ENCODE measurements at places on chromosomes 2 and 18.
A peak's percentile ranks its signal among the peaks of the same experiment; 100 is the strongest.

GRCh38 chr18:10397004-10397403 is 57.4 kb upstream of the APCDD1 start:
- no peak for DNase-seq

- no peak for DNase-seq
These were observed 146.6 kb downstream of the GALNT3 start for GRCh38 chr2:165647409-165647808.

DNA sequence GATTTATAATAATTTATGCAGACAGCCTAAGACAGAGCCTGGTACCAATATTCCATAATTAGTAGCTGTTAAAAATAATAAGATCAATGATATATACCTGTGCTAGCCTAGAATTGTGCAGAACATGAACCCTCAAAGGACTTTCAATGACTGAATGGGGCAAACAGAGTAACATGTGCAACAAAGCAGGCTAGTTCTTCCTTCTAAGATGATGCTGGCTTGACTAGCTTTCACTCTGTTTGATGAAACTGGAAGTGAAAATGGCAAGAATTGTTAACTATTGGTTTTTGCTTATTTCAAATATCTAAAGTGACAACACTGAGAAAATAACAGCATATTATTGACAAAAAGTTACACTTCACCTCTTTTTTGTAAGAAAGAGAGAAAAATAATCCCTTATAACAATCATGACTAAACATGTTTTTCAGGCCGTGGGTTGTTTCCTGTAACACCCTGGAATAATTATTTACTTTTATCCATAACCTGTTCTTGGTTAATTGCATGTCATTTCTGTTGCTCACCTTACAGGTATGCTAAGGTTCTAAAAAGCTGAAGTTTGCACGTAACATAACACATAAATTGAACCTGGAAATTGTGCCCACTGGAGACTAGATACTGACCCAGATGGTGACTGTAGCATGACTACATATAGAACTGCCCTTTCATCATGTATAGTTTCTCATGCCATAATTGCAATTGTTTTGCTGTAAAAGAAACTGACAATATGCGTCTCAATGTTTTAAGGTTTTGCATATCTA is 108.7 kb downstream of the C18orf54 start:
- DNase-seq, result no peak

DNA sequence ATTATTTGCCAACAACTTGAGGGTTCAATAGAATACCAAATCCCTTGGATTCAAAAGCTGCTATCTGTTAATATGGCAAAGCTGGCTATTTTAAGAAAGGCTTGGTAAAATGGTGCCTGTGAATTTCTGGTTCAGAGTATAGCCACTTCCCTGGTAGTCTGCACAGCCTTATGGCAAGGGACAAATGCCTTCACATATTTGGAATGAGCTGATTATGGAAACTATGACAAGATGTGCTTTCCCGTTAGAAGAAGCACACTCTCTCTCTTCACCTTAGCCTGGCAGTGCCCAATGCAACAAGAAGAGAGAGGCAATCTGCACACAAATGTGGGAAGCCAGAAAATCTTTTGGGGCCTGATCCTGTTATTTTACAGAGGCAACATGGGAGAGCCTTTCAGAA is 47.5 kb upstream of the MAP3K20 start:
- DNase-seq, result no peak

DNA sequence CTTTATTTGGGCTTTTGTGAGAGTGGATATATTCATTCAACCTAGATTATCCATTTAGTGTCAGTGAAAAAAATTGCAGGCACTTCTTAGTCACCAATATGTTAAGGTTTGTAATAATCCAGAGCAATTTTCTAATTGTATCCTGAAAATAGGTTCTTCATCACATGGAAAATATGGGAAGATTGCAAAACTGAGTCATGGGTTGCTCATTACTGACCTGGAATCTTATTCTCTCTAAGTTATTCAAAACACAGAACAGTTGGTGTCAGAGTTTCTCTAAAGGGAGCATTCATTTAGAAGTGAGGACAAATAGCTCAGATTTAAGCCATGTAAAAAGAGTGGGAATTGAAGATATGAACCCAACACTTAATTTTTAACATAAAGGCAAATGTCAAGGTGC is 181.3 kb downstream of the IKZF2 start:
- DNase-seq, result peak; percentile 60

DNA sequence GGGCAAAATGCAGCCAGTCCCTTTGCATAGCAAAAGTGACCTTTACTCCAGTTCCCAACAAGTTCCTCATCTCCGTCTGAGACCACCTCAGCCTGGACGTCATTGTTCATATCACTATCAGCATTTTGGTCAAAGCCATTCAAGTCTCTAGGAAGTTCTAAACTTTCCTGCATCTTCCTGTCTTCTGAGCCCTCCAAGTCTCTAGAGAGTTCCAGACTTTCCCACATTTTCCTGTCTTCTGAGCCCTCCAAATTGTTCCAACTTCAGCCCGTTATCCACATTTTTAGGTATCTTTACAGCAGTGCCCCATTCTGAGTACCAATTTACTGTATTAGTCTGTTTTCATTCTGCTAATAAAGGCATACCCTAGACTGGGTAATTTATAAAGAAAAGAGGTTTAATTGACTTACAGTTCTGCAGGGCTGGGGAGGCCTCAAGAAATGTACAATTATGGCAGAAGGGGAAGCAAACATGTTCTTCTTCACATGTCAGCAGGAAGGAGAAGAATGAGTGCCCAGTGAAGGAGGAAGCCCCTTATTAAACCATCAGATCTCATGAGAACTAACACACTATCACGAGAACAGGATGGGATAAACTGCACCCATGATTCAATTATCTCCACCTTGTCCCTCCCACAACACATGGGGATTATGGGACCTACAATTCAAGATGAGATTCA is 123.7 kb downstream of the MYCN start:
- no peak for DNase-seq

DNA sequence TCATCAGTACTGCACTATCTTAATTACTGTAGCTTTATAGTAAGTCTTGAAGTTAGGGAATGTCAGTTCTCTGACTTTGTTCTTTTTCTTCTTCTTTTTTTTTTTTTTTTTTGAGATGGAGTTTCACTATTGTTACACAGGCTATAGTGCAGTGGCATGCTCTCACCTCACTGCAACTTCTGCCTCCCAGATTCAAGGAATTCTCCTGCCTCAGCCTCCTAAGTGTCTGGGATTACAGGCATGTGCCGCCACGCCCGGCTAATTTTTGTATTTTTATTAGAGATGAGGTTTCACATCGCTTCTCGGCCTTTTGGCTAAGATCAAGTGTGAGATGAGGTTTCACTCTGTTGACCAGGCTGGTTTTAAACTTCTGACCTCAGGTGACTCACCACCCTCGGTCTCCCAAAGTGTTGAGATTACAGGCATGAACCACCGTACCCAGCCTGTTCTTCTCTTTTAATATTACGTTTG is 41.9 kb upstream of the TANC1 start:
- DNase-seq, result peak; percentile 76

DNA sequence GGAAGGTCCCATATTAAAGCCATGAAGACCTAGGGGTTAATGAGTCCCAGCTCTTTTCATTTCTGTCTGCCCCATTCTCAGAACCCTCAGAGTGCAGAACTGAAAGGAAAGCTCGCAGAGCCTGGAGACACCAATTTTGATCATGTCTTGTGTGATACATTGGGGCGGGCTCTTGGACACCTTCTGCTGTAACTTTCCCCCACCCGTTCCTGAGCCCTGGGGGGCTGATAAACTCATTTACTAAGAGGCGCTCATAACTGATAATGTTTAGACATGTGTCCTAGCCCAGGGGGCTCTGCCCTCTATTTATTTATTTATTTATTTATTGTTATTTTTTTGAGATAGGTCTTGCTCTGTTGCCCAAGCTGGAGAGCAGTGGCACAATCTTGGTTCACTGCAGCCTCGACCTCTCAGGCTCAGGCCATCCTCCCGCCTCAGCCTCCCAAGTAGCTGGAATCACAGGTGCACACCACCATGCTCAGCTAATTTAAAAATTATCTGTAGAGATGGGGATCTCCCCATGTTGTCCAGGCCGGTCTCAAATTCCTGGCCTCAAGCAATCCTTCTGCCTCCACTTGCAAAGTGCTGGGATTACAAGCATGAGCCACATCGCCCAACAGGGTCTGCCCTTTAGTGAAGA is 72.4 kb upstream of the HAAO start:
- no peak for DNase-seq

GRCh38 chr18:65423776-65424175 is 327.0 kb upstream of the CDH7 start:
- DNase-seq, result no peak

DNA sequence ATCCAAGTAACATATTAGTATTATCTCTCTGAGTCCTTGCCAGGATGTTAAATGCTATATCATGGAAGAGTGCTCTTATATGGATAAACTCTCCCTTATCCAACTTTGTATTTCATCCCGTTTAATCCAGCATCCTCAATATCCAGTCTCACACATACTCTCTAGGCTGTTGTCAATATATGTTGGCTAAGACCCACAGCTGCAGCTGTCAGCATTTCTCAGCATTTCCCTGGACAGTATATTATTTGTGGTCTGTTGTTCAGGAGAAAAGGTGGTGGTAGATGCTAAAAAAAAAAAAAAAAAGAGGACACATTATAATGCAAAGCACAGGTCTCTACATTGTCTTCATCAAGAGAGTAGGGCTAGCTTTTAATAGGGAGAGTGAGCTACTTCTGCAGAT is 1368.0 kb upstream of the ZEB2 start:
- no peak for DNase-seq

DNA sequence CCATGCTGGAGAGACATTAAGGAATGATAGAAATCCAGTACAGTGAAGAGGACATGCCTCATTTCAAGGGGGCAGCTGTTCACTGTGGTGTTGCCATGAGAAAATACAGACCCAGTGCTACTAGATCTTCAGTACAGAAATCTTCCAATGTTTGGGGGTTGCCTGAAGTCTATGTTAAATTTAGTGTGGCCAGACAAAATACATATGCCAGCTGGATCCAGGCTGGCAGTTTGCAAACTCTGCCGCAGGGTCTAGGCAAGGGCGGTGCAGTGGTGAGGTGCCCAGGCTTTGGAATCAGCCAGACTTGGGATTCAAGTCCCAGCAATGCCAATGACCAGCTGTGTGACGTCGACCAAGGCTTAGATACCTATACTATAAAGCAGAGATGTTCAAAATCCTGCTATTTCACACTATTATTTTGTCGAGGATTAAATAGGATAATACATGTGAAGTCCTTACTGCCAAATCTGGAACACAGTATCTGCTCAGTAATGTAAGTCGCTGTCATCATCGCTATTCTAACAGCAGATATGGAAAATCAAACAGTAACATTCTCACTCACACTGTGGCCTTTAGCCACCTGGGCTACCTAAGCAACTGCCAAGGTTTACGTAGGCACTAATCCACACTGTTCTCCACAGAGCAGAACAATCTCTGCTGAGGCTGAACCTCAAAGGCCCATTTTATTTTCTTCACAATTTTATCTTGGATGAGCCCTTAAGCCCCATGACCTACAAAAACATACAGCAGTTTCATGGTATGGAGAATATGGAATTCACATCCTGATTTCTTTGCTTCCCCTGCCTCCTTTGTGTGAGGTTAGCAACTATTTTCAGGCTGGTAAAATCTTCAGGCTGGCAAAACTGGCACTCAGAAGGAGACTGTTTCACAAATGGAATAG is 5.9 kb upstream of the TMSB10 start:
- no peak for DNase-seq

GRCh38 chr2:11896386-11896785 is 150.0 kb downstream of the LPIN1 start:
- DNase-seq, result no peak

DNA sequence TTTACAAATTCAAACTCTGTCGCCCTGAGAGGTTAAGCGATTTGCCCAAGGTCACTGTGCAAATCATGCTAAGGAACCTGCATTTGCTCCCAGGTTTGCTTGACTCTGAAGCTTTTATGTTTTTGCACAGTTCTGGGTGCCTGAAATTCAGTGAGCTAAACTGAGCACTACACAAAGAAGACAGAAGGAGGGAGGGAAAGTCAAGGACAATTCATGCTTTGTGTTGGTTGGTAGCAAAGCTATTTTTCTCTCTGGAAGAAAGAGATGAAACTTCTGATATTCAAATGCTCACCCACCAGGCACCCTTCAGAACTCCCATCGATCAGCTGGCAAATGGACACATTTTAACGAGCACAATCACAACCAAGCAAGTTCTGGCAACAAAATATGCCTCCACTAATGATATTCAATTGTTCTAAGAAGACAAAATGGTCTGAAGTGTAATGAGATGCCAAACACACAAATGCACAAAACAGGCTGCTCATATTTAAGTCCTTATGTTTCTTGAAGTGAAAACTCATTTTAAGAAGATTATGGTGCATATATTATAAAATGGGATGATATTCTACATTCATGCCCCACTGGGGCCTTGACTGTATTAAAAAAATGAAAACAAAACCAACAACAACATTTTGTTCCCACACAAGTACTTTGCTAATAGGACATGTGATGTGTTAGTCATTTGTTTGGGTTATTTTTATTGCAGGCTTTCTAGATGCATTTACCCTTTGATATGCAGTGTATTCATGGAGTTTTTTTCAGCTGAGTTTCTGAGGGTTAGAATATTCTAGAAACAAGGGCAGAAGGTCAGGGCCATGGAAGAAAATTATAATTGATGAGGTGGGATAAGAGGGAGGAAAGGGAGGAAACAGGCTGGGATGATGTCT is 445.6 kb upstream of the CELF4 start:
- no peak for DNase-seq

DNA sequence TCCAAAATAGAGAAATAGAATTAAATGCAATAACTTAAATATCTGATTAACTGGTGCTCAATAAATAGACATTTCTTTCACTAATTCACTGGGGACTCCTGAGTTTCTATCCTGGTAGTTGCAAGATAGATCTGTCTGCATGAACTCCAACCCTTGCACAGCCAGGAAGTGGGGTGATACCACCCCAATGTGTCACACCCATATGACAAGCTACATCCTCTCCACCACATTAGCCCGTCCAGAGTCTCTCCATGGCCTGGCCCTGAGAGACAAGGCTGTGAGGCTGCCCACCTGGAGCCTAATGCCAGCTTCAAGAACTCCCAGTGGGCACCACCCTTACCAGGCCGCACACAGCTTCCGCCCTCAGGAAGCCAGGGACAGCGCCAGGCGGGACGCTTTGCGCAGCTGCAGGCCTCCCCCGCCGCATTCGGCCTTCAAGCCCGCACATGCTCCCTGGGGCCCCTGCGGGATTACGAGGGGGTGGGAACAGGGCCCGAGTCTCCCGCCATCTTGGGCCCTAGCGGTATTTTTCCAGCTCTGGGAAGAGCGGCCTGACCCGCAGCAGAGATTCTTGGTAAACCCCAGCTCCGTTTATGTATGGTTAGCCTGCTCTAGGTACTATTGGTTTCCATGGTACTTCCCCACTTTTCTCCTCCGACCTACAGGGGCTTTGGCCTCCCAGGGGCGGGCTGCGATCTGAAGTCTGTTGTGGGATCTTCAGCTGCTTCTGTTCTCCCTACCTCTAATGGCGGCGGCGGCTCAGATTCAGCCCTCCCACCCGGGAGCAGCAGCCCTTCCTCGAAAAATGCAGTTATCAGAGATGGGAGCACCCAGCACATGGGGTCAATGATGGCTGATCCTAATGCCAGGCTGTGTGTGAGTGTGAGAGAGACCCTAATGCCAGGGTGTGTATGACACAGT is at the start of gene TDRD15:
TDRD15 (plus strand) TSS at position 496 of the 921 bp plus-strand sequence. CDS start 13,500 bp downstream, outside the sequence.
- DNase-seq, result no peak

All from fibroblast of the aortic adventitia (primary cell).